ENCODE measurements at places on chromosomes 6 and 20.

GRCh38 chr6:138089325-138089724 is 17.9 kb downstream of the PERP start:
- no peak for DNase-seq

DNA sequence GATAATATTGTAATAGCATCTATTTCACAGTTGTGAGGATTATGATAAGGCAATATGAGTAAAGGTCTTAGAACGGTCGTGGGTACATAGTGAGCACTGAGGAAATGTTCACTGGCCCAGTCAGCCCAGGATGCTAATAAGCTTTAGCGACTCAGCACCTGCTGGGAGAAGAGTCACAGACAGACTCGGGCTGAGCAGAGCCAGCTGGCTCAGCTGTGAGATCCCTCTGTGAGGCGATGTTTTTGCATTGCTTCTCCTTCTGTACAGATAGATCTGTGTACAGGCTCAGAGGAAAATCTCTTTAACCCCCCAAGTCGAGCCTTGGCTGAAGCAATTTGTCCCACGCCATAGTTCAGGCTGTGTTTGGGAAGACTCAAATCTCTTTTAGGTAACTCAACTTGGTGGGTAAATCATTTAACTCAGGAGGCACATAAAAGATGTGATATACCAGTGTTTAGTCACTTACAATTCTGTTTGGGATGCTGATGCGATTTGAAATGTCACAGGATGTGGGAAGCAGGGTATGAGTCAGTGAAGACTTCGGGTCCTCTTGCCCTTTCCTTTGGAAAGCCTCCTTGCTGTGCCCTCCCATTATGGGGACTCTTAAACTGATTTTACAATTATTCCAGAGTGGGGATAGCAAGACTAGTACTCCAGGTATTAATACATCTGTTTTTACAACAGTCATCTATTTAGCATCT is 53.1 kb downstream of the PHACTR1 start:
- DNase-seq: no peak

DNA sequence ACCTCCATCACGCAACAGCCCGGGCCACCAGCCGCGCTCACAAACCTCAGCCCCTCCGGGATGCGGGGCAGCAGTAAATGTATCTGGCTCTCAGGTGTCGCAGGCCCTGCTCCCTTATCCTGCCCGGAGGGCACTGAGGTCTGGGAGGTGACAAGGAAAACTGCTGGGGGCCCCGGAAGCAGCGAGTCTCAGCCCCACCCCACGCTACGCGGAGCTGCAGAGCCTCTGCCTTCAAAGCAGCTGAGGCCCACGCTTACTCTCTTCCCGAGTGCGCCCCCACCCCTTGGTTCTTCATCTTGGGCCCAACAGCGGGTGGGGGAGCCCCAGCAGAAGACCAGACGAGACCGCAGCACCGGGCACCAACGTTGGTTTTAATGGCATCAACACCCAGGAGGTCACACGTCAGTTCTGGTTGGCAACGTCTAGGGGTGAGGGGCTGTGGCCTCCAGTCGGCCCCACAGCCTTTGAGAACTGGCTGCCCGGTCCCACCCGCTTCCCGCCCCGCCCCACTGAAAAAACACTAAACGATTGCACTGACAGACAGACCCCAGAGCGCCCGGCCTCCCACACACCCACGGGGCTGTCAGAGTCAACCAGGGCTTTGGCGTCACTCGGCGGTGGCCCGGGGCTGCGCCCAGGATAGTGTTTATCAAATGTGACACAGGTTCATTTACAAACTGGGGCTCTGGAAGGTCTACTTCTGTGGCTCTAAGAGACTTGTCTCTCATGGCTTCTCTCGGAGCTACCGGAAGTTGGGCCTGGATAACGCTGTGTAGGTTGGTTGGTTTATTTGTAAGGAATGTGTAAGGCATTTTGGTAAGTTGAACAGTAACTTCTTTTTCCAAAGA is 43.7 kb downstream of the DSTN start:
- DNase-seq: no peak

GRCh38 chr6:111602481-111603011 is 3.1 kb downstream of the TRAF3IP2 start:
- no peak for DNase-seq

GRCh38 chr6:116954938-116955337 is 77.9 kb downstream of the RFX6 start:
- peak; percentile 13 for DNase-seq

DNA sequence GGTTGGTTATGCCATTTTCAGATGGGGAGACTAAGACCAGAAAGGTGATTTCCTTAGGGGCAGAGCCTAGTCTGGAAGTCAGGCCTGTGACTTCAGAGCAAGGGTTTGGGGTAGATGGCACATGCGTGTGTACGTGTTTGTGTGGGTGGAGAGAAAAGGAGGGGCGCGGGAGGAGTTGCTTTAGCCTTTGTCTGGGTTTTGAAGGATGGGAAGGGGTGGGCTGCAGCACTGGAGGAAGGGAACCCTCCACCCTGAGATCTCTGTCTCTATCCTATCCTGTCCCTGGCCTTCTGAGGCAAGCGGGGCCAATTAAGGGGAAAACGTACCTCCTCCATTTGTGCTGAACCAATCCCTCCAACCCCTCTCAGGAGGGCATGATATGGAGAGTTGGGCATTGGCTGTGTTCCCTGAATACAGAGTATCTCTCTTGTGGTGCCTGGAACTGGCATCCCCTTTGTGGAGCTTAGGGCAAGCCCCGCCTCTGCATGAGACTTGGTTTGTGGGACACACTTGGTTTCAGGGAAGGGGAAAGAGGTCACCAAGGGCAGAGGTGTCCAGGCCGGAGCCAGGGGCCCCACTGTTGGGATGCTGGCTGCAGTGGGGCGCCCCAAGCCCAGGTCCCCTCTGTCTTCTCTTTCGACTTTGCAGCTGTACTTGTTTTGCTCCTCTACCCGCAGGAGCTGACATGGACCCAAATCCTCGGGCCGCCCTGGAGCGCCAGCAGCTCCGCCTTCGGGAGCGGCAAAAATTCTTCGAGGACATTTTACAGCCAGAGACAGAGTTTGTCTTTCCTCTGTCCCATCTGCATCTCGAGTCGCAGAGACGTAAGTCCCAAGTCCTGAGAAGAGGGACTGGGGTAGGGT is at the start of gene DBNDD2:
Gene DBNDD2, plus strand, starts transcription at position 507 of the 863 bp plus-strand sequence. Its CDS starts 179 bp downstream, at position 686.
- DNase-seq: no peak

- no peak for DNase-seq
These were observed 3.3 kb downstream of the COL21A1 start for GRCh38 chr6:56244089-56244488.

GRCh38 chr6:137223370-137224131 is 4.4 kb upstream of the IFNGR1 start:
- DNase-seq: no peak

DNA sequence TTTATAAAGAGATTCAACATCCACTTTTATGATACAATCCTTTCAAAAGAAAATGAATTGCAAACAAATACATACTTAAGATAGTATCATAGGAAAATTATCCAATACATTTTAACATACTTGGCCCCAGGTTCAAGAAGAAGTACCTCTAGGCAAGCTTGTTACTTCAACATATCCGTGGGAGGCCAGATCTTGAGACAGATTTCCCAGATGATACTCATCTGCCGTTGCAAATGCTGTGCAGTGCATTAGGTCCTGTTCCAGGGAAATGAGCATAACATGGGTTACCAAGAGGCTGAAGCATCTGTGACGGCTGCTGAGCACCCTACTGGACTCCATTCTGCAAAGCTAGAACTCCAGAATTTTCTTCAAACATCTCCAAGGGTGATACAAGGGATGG is 15.6 kb downstream of the RMND1 start:
- no peak for DNase-seq

DNA sequence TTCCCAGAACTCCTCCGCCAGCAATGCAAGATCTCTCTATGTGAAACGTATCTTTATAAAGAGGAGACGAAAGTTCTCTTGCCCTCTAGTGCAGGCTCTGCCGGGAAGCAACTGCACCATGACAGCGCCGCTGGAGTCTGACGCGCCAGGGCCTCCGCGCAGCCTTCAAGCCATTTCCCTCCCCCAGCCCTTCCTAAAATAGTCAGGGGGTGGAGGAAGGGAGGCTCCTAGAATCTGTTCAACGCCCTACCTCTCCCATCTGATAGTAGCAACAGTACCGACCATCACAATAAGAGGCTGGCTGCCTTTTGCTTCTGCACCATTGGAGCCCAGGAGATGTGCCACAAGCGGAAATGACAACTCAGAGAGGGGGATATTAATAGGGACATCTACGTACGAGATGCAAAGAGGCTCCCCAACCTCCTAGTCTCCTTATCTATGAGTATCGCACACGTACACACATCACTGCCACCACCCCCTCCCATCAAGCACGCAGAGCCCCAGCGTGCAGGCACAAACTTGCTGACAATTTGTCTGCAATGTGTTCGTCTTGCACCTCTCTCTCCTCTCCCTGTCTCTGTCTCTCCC is 1.0 kb downstream of the SYNE1 start:
- no peak for DNase-seq

- DNase-seq: no peak
These were observed 14.7 kb upstream of the SIRPB2 start for GRCh38 chr20:1505871-1506270.

DNA sequence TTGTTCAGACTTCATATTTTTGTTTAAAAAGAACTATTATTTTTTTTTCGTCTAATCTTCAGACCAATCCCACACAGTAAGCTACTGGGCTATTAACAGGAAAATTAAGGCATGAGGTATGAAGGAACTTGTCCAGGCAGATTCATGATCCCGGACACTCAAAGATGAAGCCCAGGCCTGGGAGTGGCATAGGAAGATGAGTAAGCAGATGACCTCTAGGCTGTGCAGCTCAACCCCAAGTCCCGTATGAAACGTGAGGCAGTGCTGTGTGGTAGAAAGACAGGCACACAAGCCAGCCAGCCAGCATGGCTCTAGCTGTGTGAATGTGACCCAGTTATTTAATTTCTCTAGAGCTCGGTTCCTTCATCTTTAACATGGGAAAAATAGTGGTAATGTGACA is 231.9 kb downstream of the CLIC5 start:
- DNase-seq: no peak

- no peak for DNase-seq
These were observed 82.6 kb downstream of the TBX18 start for GRCh38 chr6:84681693-84682326.

DNA sequence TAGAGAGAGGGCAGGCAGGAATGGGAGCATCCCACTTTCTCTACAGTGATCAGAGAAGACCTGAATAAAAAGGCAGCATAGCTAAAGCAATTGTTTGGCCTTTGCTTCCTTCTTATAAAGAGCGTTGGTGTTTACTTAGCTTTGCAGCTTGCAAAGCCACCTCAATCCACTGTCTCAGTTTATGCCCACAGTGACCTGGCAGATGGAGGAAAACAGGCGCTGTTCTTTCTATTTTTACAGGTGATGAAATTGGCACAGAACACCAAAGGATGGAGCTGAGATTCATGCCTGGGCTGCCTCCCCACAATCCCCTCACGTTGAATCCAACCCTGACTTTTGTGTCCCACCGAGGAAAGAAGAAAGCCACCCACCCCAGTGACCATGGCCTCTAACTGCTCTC is 130.5 kb downstream of the TTLL2 start:
- no peak for DNase-seq

DNA sequence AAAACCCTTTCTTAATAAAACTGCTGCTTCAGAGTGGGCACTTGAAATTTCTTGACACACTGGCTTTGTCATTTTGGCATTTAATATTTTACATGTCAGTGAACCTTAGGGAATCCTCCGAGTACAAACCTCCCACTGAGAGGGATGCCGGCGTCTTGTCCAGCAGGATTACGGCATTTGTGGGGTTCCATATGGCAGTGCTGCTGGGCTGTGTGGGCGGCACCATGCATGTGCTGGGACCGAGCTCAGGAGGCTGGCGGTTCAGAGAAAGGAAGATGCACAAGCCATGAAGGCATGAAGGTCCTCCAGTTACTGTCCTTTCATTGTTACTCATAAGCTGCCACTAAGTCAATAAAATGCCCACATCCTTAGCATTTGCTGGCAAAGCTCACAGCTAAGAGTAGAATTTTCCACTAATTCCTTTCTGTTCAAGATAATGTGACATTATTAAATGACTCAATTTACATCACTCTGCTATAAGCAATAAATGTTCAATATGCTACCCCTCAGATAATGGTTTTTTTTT is 61.4 kb downstream of the LY86 start:
- DNase-seq: no peak

DNA sequence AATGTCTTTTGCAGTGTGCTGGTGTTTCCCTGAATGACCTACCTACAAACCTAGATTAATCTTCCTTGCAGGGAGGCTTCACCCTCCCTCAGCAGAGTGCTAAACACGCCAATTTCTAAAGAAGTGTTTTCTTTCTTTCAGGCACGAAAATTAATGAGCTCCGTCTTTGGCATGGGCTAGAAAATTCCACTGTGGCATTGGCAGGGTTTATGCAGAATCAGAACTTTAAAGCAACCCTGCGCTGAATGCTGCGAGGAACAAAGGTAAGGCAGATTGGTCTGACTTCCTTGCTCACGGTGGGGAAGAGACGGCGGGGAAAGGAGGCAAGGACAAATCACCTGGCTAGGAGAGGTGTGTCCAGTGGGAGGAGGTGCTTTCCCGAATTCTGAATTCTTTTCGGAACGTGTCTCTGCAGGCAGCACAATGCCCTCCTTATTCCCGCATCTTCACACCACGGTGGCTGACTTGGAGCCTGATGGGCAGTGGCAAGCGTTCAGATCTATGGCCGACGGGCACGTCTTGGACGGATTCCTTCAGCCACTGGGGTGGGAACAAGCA is 6.2 kb upstream of the BANF2 start:
- no peak for DNase-seq

GRCh38 chr20:64116541-64117431 is 9.4 kb upstream of the NPBWR2 start:
- no peak for DNase-seq

DNA sequence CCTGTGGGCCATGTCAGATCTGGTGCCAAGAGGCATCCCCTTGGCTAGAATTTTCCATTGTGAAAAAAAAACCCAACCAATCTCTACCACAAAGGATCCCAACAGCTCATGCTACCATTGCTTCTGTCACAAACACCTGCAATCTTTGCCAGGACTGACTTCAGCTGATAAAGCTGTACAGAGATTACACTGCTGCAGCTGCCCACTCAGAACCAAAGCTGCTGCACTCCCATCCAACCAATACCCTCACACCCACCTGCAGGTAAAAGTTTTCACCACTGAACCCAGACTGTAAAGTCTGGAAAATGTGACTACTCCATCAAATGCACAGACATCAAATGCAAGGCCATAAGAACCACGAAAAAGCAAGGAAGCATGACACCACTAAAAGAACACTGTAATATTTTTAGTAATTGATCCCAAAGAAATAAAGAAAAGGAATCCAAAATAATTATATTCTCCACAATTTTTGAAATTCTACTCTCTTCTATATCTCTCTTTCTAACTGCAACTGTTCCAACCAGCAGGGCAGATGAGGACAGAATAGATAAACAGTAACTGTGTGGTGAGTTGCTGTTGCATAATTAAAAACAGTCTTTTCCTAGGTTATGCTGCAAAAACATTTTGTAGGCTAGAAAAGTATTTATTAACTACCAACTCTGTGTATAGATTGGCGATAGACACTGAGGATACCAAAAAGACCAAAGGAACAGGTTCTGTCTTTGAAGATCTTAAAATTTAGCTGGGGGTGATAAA is 128.0 kb upstream of the MCHR2 start:
- DNase-seq: no peak

GRCh38 chr20:58222446-58222845 is 6.0 kb downstream of the ANKRD60 start:
- DNase-seq: no peak

GRCh38 chr6:56246541-56246880 is 869 bp downstream of the COL21A1 start:
- no peak for DNase-seq
